Stimulated activated CD8-positive, alpha-beta memory T cell treated with anti-CD3 and anti-CD28 coated beads, Interleukin-15, amount 100 ng/mL, for 4 hours (primary cell): ENCODE measurements at places on chromosomes 5 and 9.

- DNase-seq, result no peak
These were observed 12.7 kb downstream of the RLN1 start for GRCh38 chr9:5326893-5327548.

GRCh38 chr5:74231697-74232096 lies 408.8 kb downstream of the ENC1 start:
- no peak for DNase-seq

DNA sequence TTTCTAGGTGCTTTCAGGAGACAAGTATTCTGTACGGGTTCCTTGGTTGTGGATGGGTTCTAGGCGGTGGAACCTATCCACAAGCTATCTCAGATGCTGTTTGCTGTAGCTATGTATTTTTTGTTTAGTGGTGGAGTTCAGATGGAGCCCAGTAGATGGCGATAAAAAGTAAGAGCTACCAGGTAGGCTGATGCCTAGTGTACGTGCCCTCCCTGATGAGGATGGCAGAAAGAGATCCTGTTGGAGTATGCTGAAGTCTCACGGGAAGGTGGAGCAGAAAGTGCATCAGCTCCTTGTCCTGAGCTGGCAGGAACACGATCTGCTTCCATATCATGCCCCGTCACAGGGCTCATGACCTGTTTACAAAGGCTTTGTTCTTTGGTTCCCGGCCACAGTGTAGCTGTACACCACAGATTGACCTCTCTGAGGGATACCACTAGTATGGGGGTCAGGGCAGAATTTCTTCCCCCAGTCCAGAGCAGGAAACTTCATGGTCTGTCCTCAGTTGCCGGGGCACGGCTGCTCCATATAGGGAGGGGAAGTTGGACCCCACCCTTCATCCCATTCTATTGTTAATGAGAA lies 12.6 kb upstream of the UGT3A2 start:
- DNase-seq, result no peak

GRCh38 chr5:65423623-65424022 lies 58.1 kb downstream of the ADAMTS6 start:
- no peak for DNase-seq

- no peak for DNase-seq
These were observed 673.1 kb upstream of the KLF4 start for GRCh38 chr9:108162664-108163063.

DNA sequence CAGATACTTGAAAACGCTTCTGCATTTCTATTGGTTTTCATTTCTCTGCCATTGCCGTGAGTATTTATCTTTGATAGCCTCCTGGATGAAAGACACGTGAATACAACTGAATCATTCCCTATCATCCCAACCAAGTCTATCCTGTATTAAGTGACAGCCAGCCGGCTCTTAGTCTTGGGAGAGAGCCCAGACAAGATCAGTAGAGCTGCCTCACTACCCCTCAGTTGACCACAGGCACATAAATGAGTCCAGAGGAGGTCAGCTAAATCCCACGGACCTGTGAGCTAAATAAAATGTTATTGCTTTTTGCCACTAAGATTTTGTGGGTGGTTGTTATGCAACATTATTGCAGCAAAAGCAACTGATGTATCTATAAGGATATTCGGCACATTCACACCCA lies 639.0 kb upstream of the ACO1 start:
- DNase-seq, result no peak
